ENCODE measurements at places on chromosomes 2 and 18.
A peak's percentile ranks its signal among the peaks of the same experiment; 100 is the strongest.

GRCh38 chr2:6452702-6453481, 412.8 kb downstream of the CMPK2 start:
- no peak for DNase-seq

DNA sequence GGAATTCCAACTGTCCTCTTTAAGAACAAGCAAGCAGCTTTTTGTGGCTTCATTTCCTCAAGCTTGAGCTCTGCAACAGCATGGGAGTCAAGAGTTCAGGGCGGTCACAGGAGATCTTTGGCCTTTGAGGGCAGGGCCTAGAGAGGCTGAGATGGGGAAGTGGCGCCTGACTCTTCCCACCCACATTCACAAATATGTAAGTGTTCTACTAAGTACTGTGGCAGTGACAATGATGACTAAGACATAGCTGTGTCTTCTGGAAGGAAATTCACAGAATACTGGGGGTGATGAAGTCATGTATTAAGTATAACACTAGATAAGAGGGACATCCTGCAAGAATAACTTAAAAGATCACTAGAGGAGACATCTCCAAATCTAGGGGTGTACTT, 15.0 kb downstream of the RND3 start:
- DNase-seq = no peak

DNA sequence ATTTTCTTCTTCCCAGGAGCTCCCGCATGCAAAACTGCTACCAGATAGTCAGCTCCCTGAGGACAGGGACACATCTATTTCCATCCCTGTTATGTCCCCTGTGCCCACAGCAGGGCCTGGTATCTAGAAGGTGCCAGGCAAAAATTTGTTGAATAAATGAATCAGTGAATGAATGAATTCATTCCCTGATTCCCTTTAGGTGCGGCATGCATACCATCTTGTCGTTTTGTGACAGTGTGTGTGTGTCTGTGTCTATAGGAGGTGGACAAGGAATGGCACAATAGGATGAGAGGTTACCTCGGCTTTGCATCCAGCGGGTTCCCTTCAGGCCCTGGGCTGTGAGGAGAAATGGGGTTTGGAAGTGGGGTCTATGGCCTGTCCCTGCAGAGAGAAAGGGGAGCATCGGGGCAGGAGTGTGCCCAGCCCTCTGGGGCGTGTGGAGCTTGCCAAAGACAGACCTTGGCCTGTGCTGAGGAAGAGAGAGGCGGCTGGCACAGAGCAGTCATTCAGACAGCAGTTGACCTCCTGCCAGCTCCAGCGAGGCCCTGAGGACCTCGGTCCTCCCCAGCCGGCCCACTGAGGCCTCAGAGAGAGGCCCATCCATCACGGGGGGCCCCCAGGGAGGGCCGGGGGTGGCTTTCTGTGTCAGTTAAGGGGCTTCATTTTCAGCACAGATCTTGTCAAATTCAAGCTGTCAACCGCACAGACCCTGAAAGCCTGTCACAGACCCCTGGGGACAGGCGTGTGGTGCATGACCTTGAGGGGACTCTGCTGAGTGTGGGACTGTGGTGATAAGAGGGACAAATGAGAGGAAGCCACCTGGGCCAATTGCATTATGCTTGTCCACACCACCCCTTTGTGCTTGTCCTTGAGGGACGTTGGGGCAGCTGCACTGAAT, 125.9 kb upstream of the CXCR4 start:
- DNase-seq = no peak

GRCh38 chr2:108396845-108397244, 19.1 kb downstream of the SULT1C4 start:
- no peak for DNase-seq

GRCh38 chr2:145116056-145116455, 596.1 kb upstream of the ZEB2 start:
- DNase-seq = no peak

DNA sequence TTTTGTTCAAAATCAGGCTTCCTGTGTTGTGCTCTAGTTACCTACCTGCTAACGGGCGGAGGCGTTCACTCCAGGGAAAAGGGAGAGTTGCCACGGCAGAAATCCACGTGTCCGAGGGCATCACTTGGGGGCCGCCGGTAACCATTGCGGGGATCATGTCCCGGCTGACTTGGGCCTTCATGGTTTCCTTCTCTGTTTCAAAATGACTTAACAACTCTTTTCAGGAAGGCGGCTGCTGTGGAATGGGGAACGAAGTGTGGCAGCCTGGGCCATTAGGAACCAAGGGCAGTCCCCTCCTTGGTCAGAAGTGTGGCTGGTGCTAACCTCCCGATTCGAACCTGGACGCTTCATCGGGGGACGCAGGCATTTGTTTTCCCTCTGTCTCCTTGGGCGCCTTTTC, 56.8 kb downstream of the INPP5D start:
- DNase-seq = no peak

- no peak for DNase-seq
Observed at GRCh38 chr2:234257859-234258561, 207.5 kb downstream of the SPP2 start.

- no peak for DNase-seq
Observed at GRCh38 chr2:140893685-140894084, 1237.1 kb downstream of the LRP1B start.

DNA sequence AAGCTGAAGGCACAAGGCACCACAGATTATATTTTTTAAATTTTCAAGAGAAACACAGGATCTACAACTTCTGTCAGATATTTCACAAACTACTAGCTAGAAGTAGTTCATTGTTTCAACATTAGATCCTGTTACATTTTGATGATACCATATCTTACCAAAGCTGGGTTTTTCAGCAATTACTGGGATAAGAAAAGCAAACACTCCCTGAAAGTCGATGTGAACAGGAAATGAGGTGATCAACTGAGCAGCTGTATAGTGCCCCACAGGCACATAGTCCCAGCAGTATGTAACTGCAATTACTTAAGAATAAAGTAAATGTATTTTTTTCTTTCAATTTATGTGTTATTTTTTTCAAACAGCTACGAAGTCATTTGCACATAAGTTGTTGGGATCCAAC, 103.5 kb downstream of the DNER start:
- DNase-seq = no peak

GRCh38 chr18:61602836-61603235, 269.6 kb downstream of the CDH20 start:
- no peak for DNase-seq

- DNase-seq = no peak
Observed at GRCh38 chr18:29874519-29875098, 1167.9 kb downstream of the DSC3 start.

DNA sequence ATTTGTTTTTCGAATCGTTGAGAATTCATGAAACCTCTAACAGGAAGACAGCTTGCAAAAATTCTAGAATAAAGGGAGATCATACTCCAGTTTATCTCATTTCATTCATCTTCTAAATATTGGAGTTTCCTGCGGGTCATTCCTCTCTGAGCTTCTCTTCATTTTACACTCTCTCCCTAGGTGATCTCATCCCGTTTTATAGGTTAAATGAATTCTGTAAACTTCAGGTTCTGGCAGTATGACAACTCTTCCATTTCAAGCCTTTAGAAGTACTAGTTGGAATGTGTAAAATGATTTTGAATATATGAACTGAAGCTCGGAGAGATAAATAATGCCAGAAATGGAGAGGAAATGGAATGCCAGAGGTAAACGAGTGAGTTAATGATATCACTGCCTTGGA, 312.4 kb downstream of the METTL4 start:
- no peak for DNase-seq

GRCh38 chr2:23241611-23242245, 143.3 kb upstream of the KLHL29 start:
- no peak for DNase-seq

DNA sequence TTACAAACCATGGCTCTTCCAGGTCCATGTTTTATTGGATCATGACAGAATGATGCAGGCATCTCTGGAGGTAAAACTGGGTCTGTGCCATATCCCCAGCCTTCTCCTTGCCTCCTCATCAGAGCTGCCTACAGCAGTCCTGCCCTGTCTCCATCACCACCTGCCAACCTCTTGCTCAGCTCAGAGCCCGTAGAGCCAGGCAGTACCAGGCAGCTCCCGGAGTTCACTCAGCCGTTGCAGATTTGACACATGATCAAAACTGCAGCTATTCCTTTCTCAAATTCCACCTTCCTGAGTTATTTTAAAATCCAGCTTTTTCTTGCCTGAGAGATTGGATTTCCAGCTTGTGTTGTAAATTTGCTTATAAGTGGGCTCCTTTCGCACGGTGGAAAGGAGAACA, 218.2 kb upstream of the CELF4 start:
- DNase-seq = peak; percentile 44

- DNase-seq = no peak
Observed at GRCh38 chr2:26757873-26758789, 6.0 kb upstream of the SLC35F6 start.

DNA sequence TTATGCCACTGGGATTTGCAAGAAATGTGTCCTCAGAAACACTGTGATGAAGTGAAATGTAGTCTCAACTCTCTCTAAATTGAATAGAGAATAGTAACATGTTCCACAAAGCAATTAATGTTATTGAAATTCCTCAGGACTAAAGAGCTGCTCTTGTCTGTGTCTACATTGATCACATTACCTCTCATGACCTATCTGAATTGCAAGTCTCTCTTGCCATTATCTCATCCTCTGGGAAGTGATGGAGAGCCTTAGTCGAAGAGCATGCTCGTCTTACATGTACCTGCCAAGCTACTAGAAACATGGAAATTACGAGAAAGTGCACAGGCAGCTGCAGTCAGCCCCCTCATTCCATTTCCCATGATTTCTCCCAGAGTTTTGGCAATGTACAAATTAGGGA, 561.1 kb upstream of the ZNF804A start:
- DNase-seq = no peak

- DNase-seq = no peak
Observed at GRCh38 chr2:39483534-39483933, 46.4 kb upstream of the MAP4K3 start.

GRCh38 chr2:48213646-48214045, 307.3 kb upstream of the FBXO11 start:
- no peak for DNase-seq

DNA sequence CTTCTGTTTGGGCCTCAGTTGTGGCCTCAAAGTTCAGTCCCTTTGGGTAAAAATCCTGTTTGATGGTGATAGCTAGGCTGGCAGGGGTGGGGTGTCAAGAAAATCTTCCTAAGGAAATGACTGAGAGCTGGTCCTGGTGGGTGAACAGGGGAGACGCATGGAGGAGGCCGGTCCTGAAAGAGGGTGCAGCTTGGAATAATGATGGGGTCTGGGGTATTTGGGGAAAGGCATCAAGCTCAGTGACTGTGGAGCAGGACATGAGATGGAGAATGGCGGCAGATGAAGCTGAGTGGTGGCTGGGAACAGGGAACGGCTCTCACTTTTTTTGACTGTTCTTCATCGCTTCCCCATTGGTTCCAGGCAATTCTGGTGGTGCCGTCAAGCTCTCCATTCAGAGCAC, 140.7 kb upstream of the PKDCC start:
- DNase-seq = no peak

- no peak for DNase-seq
Observed at GRCh38 chr2:78734221-78734620, 291.3 kb upstream of the REG3G start.

Data from dorsolateral prefrontal cortex (tissue), 122 donors.